OCI-LY7 (cell line): ENCODE measurements at places on chromosomes 2 and 18. TPM values are rescaled to one million over a fixed set of nuclear protein-coding genes. Genes with fewer than 3 reads are reported as not detected.

DNA sequence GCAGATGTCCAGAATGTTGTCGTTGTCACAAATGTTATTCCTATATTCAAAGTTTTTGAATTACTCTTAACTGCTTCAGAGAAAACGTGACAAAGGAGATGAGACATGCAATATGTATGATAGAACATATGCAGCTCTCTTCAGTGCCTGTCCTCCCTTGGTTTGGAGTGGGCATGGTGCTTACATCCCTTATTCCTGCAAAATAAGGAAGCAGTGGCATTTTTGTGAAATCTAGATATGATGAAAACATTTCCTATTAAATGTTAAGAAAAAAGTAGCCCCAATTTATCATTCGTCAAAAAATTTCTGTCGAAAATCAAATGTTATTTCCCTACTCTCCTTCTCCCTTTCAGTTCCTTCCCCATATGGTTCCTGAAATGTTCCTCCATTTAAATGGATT is 457.5 kb upstream of the FANCL start:
- no peak for DNase-seq

DNA sequence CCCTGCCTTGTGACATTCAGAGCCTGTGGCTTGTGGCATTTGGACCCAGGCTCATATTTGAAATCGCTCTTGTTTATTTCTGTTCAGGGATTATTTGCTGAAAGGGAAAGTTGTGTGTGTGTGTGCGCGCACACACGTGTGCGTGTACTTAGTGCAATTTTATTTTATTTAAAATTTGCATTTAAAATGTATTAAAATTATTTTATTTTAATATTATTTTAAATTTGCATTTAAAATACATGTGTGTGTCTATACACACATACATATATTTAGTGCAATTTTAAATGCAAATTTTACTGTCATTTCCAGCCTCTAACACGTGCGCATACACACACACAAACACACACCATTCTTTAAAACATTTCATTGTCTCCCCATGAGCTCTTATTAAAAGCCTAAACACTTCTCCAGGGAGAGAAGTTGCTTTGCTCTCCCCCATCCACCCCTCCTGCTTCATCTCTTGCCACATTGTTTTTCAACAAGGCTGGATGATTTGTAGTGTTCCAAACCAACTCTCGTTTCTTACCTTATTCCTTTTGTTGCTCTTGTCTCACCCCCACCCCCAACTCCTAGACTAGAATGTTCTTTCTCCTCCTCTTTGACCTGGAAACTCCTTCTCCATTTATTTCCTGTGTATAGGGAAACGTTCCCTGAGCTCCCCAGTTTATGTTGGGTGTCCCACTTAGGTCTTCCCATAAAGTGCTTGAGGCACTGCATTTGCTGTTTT is 3.8 kb upstream of the CCDC68 start:
- DNase-seq: no peak

GRCh38 chr2:76688732-76689131 is 833.4 kb downstream of the LRRTM4 start:
- no peak for DNase-seq

GRCh38 chr2:190408538-190409271 is 550 bp downstream of the MFSD6 start:
- peak; percentile 65 for DNase-seq

GRCh38 chr2:28970464-28971160 is 10.5 kb upstream of the TOGARAM2 start:
- DNase-seq: no peak

- no peak for DNase-seq
These were observed 3.2 kb downstream of the SERPINB13 start for GRCh38 chr18:63590373-63590772.

The NEDD4L gene
- total RNA-seq: 3.2 and 3.6 TPM in 2 replicates

DNA sequence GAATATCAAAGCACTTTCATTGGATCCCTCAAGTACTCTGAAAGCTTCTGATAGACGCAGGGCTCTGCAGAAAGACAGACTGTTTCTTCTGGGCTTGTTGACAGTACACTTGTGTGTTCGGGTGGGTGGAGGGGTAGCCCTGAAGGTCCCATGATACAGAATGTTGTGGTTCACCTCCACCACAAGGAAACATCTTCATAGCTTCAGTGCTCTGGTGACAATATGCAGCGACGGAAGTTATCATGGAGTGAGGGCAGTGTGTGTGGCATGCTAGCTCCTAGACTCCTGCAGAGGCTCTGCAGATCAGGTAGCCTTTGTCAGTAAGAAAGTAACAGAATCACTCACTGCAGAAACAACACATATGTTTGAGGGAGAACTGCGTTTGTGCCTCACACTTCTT is 90.7 kb downstream of the MEIS1 start:
- DNase-seq: no peak

GRCh38 chr2:26469092-26469710 is 8.7 kb downstream of the OTOF start:
- peak; percentile 66 for DNase-seq

DNA sequence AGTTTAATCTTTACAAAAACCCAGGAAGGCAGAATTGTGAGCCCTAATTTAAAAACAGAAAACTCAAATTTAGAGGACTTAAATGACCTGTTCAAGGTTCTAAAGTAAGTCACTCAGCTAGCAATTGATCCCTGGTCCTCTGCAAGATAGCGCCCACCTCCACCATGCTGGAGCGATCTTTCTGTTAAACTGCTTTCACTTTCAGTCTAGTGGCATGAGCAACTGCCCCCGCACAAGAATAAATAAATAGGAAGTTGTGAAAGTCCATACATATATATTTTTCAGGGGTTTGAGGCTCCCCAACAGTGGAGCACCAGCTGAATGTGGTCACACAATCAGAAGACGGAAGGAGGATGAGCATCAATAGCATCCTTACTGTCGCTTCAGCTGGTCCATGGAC is 217.9 kb downstream of the NAPG start:
- no peak for DNase-seq

DNA sequence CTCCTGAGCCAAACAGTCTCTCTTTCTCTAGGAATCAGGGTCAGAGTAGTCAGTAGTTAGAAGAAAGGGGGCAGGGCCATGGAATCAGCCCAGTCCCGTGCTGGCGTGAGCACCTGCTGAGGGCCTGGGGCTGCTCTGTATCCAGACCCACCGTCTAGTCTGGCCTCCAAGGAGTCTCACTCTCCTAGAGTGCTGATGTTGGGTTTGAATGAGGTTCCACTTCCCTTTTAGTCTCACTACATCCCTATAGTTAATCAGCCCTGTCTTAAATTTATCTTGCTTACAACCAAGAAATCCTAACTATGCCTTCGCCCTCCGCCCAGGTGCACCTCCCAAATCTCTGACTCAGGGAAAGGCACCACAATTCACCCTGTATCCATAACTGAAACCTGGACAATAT is 13.4 kb upstream of the KCTD1 start:
- DNase-seq: no peak

The KCNK3 gene
- total RNA-seq: not detected in 2 replicates

DNA sequence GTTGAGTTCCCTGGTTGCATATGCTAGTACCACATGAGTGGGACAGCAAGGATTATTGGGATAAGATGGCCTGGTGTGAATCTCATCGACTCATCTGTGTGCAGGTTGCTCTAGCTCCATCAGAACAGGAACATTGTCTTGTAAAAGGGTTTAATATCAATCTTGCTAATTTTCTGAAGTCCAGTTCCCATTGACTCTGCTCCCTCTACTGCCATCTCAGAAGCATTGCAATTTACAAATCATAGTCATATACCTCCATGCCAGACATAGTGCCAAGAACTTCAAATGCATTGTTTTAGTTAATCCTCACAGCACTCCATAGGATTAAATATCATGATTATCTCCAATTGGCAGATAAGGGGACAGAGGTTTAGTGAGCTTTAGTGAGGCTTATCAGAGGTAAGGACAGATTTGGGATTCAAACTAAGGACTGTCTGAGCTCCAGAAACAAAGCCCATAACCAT is 4.8 kb upstream of the STAT4 start:
- DNase-seq: peak; percentile 24

- no peak for DNase-seq
These were observed 1677.7 kb downstream of the SUCLG1 start for GRCh38 chr2:82781176-82781915.

- DNase-seq: no peak
These were observed 123.8 kb downstream of the AFF3 start for GRCh38 chr2:100018341-100019193.

The TEX44 gene
- not detected in 2 replicates for total RNA-seq

GRCh38 chr2:15931319-15931890 is 8.9 kb upstream of the MYCN start:
- no peak for DNase-seq

DNA sequence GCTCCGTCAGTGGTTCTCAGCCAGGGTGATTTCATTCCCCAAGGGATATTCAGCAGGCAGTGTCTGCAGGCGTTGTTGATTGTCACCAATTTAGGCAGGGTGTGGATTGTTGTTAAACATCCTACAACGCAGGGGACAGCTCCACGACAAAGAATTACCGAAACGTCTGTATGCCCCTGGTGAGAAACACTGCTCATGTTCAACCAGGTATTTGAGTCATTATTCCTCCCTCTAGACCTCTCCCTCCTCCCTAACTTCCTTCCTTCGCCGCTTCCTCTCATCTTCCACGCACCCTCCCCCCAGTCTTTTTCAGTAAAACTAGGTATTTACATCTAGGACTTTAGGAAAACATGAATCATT is 50.8 kb downstream of the NCK2 start:
- no peak for DNase-seq
